Mesendoderm (in vitro differentiated cells): ENCODE measurements at places on chromosomes 6 and 20.
A peak's percentile ranks its signal among the peaks of the same experiment; 100 is the strongest.

- no peak for DNase-seq
Measured at GRCh38 chr20:51208162-51208561, 185.3 kb upstream of the KCNG1 start.

GRCh38 chr20:35009665-35010328 is 54.1 kb downstream of the MYH7B start:
- DNase-seq: no peak

GRCh38 chr20:61810738-61811135 is 254.9 kb downstream of the TAF4 start:
- no peak for DNase-seq

GRCh38 chr6:111714416-111715270 is 109.0 kb upstream of the TRAF3IP2 start:
- DNase-seq: no peak

GRCh38 chr6:100152201-100152600 is 158.2 kb upstream of the MCHR2 start:
- DNase-seq: no peak

DNA sequence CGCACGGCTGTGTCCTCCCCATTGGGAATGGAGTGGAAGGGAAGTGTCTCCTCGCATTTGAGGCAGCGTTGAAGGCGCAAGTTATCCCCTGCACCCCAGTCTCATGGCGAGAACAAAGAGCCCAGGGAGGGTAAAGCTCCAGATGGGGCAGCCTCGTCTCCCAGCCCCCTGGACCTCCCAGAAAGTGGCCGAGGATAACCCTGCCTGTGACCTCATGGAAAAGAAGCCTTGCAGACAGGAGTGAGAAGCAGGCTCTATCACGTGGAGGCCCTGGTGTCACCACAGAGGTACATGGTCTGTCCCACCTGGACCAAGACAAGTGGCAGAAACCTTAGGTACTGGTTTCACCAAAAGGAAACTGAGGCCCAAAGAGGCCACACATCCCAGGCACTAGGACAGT is 134.8 kb upstream of the RPS6KA2 start:
- no peak for DNase-seq

GRCh38 chr20:63328026-63328700 is 33.0 kb downstream of the CHRNA4 start:
- no peak for DNase-seq

- peak; percentile 79 for DNase-seq
Measured at GRCh38 chr6:33926451-33926850, 122.6 kb upstream of the MLN start.

- DNase-seq: no peak
Measured at GRCh38 chr6:112956696-112957535, 609.8 kb downstream of the RFPL4B start.

GRCh38 chr6:42511803-42512422 is 51.9 kb upstream of the UBR2 start:
- no peak for DNase-seq

- no peak for DNase-seq
Measured at GRCh38 chr6:24489881-24490280, 503 bp upstream of the GPLD1 start.

- DNase-seq: no peak
Measured at GRCh38 chr6:124434421-124434820, 527.8 kb upstream of the RNF217 start.

DNA sequence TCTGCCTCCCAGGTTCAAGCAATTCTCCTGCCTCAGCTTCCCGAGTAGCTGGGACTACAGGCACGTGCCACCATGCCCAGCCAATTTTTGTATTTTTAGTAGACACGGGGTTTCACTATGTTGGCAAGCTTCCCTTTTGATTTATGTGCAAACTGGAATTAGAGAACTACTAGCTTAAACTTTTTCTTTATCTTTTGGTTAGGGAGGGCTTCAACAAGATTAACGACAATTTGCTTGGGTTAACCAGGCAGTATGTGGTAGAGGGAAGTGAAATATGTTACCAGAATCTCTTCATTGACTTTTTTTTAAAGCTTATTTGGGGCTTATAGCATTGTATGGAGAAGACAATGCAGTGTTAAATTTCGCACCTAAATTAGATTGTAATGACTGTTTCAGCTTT is 9.0 kb downstream of the MYO6 start:
- no peak for DNase-seq

DNA sequence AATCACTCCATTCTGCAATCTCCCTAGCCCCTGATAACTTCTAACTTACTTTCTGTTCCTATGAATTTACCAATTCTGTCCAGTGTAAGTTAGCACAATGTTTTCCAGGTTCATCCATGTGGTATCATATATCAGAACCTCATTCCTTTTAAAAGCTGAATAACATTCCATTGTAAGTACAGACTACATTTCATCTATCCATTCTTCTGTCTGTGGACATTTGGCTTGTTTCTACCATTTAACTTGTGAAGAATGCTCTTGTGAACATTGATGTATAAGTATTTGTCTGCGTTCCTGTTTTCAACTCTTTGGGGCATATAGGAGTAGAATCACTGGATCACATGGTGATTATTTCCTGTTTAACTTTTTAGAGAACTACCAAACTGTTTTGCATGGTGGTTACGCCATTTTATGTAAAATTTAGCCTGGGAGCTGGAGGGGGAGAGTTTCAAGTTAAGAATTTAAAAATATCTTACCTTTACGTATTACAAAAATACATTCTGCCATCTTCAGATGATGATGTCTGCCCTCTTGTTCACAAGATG is 156.5 kb downstream of the BTBD3 start:
- DNase-seq: no peak

DNA sequence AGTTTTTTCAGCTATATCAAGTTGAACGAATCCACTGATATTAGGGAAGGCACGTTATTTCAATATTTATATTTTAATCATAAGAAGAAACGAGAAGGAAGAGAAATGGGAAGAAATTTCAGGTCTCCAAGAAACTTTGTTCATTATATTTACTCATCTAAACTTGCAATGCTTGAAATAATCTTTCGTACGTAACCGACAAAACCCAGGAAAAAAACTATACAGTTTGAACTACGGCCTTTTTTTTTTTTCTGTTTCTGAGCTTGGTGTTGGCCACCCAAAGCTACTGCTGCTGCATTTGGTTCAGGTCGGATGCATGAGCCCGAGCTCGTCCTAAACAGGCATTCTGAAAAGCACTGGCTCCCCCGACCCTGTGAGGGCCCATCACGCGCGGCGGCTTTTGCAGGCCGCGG is 548 bp downstream of the PERP start:
- no peak for DNase-seq

- no peak for DNase-seq
Measured at GRCh38 chr6:124963831-124964763, 1.9 kb downstream of the RNF217 start.

GRCh38 chr6:143059663-143060353 is 881 bp upstream of the AIG1 start:
- peak; percentile 55 for DNase-seq

GRCh38 chr6:100175814-100176310 is 181.8 kb upstream of the MCHR2 start:
- DNase-seq: no peak

DNA sequence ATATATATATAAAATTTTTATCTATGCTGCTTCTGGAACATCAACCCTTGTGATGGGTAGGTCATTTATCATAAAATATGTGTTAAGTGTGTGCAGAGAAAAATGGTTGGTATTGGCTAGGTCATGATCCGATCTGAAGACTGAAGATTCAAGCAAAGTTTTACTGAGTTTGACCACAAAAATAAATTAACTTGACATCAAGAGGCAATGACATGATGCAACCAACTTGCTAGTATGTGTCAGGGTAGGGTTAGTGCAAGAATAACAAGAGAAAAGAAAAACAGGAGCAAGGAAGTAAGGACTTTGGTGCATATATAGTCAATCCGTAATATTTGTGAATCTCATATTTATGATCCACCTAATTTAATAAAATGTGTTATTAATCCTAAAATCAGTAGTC is 1202.0 kb upstream of the ADGRB3 start:
- no peak for DNase-seq

DNA sequence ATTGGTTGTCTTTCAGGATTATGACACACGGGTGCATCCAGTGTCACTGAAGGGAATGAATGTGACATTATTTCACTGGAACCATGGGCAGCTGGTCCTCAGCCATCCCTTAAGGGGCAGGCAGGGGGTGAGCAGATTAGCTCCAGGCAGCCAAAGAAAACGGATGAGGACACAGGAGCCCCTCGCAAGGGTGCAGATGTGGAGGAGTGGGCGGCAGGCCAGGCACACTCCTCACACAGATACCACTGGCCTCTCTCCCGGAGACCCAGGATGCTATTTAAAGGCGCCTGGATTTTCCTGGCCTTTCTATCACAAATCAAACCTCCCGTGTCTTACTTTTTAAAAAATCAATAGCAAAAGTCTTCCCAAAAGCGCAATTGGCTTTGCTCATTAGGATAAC is 210.4 kb downstream of the TAF4 start:
- no peak for DNase-seq
